Motor neuron (in vitro differentiated cells): ENCODE measurements at places on chromosomes 11 and 22. TPM values are rescaled to one million over a fixed set of nuclear protein-coding genes. Genes with fewer than 3 reads are reported as not detected.

Gene CYP2D6
- total RNA-seq, result 0.48 and 0.66 TPM in 2 replicates

Gene PHOX2A
- total RNA-seq, result 0.16 TPM in 1 of 2 replicates, not detected in the other

Gene HPX
- total RNA-seq, result 0.27 and 1.1 TPM in 2 replicates

Gene CACNA1I
- 0.09 and 0.21 TPM in 2 replicates for total RNA-seq

Gene UBQLN3
- total RNA-seq, result not detected in 2 replicates

Gene FOLR2
- total RNA-seq, result 0.24 and 0.34 TPM in 2 replicates

Gene ABCC8
- total RNA-seq, result 0.86 and 3.6 TPM in 2 replicates

GRCh38 chr11:24588081-24588480 lies 91.2 kb downstream of the LUZP2 start:
- no peak for ATAC-seq

GRCh38 chr11:35583843-35584242 lies 34.4 kb upstream of the FJX1 start:
- ATAC-seq, result no peak

DNA sequence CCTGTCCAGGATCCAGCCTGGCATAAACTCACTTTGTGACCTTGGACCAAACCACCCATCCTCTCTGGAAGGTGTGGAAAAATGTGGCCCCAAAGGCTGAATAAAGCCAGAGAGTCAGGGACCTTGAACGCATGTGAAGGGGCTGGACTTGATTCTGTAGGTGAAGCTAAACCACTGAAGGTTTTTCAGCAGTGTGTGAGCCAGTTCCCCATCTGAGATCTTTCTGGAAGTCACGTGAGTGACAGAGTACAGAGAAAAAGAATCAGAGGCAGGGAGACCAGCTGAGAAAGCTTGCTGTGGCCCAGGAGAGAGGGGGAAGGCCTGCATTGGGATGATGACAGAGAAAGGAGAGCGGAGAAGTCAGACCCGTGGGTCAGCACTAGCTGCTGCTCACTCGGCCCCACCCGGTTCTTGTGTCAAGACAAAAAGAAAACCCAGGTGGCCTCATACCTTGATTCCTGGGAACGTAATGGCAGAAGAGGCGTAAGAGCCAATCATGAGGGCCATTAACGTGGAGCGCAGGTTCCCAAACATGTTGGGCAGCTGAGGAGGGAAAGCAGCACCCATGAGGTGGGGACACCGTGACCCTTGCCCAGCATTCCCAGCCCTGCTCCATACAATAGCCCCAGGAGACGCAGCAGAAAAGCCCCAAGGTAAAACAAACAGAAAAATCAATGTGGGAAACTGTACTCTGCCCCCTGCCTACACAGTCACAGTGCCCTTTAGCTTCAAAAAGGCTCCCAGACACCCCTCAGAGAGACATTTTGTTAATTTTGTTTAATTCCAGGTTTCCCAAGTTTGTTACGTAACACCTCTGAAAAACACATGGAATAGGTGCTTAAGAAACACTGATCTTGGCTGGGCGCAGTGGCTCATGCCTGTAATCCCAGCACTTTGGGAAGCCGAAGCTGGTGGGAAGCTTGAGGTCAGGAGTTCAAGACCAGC lies 17.9 kb downstream of the SLC43A1 start:
- ATAC-seq, result no peak

- ATAC-seq, result no peak
Measured at GRCh38 chr11:124012697-124013096, at the start of gene OR10G4. Gene OR10G4 (plus strand): TSS chr11:124012997. CDS start chr11:124015575, 2,578 bp downstream.

GRCh38 chr11:57167125-57167846 lies 14.5 kb upstream of the LRRC55 start:
- ATAC-seq, result no peak

- ATAC-seq, result no peak
Measured at GRCh38 chr11:95142431-95142830, 52.8 kb downstream of the ENDOD1 start.

DNA sequence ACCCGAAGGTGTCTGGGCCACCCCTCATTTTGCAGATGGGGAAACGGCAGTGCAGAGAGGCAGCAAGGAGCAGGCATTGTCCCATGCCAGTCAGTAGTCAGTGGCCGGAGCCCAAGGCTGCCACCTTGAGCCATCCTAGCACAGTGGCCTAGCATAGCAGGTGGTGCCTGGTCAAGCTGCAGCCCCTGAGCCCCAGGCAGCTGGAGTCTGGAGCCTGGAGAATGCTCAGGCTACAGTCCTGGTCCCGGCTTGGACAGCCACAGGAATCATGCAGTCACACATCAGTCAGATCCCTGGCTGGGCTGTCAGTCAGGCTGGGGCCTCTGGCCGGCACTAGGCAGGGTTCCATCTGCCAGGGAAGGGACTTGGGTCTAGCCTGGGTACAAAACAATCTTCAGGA lies 18.6 kb downstream of the KCNC1 start:
- ATAC-seq, result no peak

DNA sequence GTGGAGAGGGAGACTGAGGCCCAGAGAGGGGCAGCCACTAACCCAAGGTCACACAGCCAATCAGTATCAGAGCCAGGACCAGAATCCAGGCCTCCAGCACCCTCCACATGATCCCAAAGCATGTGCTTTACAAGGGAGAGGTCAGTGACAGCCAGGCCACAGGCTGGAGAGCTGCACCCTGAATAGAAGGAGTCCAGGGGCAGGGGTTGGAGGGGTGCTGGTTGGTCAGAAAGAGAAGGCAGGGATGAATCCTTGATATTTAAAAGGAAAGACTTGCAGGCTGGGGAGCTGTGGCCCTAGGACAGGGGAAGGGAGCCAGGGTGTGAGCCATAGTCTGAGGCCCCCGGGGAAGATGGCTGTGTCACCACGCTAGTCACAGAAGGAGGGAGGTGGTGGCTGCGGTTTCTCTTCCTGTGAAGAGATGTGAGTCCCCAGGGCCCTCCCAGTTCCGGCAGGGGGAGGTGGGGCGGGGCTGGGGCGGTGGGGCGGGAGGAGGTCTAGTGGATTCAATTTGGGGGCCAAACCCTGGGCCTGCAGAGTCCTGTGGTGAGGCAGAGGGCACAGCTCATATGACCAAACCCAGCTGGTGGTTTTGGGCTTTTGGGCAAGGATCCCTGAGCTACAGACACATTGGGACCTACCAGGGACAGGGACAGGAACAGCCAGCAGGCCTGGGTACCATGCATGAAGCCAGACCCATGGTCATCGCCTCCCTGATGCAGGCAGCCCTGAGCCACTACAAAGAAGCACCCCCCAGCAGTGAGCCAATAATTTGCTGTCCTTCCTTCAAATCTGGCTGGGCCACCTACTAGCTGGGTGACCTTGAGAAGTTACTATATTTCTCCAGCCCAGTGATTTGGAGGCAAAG lies 14.0 kb downstream of the RAC2 start:
- ATAC-seq, result no peak

DNA sequence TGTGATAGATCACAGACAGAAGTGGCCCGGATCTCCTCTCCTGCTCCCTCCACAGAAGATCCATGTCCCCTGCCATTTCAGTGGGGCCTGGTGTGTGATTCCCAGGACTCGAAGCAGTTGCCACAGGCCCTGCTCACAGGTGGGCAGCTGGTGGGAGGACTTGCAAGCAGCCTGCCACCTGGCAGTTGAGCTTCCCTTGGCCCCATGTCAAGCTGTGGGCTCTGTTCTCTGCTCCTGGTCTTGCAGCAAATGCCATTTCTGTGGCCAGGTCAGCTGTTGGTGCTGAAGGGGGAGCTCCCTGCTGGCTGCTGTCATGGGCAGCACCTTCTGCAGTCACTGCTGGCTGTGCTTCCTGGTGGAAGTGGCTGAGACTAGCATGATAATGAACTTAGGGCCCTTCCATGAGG lies 59.1 kb upstream of the SLC22A12 start:
- ATAC-seq, result no peak

GRCh38 chr11:44940404-44940803 lies 10.3 kb downstream of the TP53I11 start:
- ATAC-seq, result peak; percentile 6

GRCh38 chr11:65997286-65997685 lies 4.7 kb downstream of the EIF1AD start:
- no peak for ATAC-seq

DNA sequence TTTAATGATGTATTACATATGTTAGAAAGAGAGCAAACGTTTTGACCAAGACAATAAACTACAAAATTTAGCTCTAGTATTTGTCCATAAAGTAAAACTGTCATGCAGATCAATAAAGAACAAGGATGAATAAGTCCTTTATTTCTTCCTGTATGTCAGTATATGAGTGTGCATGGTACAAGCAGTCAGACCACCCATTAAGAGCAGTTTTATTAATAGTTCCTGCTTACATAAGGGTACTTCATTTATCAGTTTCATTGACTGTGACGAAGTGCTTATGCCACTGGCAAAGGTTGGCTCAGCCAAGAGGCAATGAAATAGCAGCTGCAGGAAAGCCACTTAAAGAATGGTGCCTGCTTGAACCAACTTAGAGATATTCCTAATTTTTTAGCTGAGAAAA lies 913.0 kb upstream of the CNTN5 start:
- ATAC-seq, result no peak

DNA sequence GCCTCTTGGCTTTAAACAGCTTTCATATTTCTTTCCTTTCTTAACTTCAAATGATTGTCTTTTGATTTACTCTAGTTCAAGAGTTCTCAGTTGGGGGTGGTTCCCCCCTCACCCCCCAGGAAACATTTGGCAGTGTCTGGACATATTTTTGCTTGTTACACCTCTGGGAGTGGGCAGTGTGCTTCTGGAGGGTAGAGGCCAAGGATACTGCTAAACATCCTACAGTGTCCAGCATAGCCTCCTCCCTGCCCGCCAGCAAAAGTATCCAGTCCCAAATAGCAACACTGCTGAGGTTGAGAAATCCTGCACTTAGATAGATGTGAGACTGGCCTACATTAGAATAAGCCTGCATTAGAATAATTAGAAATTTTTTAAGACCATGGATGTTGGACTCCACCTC lies 3.2 kb downstream of the PPP6R3 start:
- no peak for ATAC-seq
